Stimulated activated CD8-positive, alpha-beta memory T cell treated with anti-CD3 and anti-CD28 coated beads, Interleukin-7, amount 100 ng/mL, for 1 hour (primary cell): ENCODE measurements at places on chromosomes 4 and X.

DNA sequence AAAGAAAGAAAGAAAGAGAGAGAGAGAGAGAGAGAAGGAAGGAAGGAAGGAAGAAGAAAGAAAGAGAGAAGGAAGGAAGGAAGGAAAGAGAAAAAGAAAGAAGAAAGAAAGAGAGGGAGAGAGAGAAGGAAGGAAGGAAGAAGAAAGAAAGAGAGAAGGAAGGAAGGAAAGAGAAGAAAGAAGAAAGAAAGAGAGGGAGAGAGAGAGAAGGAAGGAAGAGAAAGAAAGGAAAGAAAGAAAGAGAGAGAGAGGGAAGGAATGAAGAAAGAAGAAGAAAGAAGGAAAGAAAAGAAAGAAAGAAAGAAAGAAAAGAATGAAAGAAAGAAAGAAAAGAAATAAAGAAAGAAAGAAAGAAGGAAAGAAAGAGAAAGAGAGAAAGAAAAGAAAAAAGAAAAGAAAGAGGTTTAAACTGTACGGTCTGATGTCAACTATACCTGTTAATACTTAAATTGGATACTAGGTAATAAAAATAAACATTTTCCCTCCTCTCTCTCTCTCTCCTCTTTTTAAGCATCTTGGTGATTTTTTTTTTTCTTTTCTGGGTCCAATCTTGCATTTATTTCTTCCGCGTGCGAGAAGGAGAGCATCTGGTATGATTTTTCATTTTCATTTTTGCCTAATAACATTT, 93.8 kb downstream of the CRLF2 start:
- DNase-seq = no peak

- no peak for DNase-seq
Observed at GRCh38 chr4:62948108-62948507, 1461.1 kb downstream of the TECRL start.

GRCh38 chr4:3290476-3290875, 2.3 kb upstream of the RGS12 start:
- DNase-seq = no peak

GRCh38 chr4:37815591-37815990, 10.9 kb upstream of the PGM2 start:
- no peak for DNase-seq

DNA sequence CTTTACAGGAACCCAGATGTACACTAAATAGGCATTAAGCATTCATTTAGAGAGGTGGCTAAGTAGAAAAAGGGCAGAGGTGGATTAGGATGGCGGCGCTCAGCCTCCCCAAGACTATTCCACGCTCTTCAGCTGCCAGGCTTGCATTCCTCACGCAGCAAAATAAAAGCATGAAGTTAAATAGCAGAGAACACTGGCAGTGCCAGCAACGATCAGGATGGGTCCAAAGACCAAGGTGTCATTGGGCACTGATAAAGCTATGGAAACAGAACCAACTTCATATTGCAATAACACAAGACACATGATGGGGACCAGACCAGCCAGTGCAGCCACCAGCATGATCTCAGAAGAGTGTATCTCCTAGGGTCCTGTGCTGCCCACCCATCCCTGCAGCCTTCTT, 42.0 kb downstream of the TMEM156 start:
- no peak for DNase-seq

DNA sequence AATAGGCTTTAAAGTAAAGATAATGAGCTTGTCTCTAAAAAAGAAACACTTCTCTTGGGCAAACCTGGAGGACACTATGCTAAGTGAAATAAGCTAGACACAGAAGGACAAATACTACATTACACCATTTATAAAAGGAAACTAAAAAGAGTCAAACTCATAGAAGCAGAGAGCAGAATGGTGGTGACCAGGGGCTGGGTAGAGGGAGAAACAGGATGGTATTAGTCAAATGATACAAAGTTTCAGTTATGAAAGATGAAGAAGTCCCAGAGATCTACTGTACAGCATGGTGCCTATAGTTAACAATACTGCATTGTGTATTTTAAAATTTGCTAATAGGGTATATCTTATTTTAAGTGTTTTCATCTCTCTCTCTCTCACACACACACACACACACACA, 28.5 kb downstream of the ACSL4 start:
- DNase-seq = no peak

DNA sequence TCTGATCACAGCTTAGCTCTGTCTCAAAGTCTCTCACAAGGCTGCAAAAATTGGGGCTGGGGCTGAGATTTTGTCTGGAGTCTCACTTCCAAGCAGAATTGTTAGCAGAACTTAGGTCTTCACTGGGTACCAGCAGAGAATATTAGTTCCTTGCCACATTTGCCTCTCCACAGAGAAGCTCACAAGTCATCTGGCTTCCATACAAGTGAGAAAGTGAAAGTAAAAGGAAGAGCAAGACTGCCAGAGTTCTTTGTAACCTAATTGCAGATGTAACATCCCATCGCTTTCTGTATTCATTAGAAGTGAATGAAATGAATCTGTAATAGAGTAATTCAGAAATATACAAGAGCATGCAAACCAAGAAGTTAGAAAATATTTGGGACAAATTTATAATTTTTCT, 624.1 kb upstream of the GNPDA2 start:
- DNase-seq = no peak

DNA sequence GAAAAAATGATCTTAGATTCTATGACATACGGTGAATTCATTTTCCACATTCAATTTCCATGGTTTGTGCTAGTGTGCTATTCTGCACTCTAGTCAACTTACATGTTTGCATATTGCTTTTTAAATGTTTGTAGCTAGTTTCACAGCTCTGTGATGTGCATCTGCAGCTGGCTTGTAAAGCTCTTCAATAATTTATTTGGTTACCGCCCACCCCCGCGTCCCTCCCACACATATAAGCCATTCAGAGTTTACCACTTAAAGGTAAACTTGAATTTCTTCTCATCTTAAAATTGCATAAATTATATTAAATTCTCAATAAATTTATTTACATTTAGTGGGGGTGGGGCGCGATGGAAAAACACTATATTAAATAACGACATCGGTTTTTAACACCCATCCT, 291 bp upstream of the NBDY start:
- no peak for DNase-seq

GRCh38 chr4:2968381-2968780, 5.0 kb downstream of the GRK4 start:
- no peak for DNase-seq

DNA sequence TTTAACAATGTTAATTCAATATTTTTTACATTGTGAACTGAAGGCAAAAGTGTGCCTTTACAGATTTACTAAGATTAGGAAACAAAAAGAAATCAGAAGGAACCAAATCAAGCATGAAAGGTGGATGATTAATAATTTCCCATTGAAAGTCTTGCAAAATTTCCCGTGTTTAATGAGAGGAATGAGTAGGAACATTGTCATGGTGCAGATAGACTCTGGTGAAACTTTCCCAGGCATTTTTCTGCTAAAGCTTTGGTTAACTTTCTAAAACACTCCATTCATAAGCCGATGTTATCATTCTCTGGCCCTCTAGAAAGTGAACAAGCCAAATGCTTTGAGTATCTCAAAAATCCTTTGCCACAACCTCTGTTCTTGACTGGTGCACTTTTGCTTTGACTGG, 1522.8 kb upstream of the PABPC4L start:
- DNase-seq = no peak

DNA sequence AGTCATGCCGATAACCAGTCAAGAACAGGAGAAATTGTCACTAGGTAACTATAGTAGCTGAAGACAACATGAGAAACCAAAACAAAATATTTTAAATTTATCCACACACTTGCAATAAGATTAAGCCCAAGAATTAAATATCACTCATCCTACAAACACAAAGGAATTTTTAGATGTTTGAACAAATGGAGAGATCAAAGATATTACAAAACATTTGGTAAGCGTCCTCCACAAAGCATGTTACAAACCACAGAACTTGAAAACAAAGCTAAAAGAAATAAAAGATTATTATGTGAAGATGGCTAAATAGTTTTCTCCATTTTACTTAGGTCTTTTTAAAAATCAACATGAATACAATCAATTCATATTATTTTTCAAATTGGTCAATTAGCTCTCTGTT, 631.9 kb upstream of the INTU start:
- DNase-seq = no peak

- DNase-seq = no peak
Observed at GRCh38 chrX:34584781-34585180, 72.3 kb downstream of the TMEM47 start.

DNA sequence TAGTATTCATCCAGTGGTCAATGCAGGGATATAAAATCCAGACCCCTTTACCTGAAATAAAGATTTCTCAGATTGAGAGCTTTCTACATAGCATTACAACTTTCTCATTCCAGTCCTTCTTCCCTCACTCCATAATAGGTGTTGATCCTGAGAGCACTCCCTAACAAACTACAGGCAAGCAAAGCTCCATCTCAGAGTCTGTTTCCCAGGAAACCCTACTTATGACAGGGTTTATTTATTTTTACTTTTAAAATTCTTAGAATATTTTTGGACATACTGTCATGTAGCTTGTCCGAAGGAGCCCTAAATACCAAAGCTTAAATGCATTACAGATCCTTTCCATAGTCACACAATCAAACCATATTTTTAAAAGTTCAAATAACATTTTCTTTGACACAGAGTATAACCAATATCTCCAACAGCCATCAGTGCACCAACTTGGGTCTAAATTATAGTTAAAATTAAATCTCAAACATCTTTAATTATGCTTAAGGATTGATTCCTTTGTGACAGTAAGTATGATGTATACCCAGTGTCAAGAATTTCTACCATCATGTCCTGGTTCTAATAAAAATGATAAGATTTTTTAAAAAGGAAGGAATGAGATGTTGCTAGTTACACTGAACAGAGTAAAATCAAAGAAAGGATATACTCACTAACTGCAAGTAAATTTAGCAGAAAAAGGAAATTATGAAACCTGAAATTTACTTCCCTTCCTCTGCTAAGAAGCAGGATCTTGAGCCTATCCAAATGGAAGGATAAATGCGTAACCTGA, 580.4 kb upstream of the ADGRL3 start:
- no peak for DNase-seq

GRCh38 chrX:106780664-106781377, 21.7 kb upstream of the TBC1D8B start:
- no peak for DNase-seq

GRCh38 chr4:24172406-24172805, 282.6 kb upstream of the PPARGC1A start:
- no peak for DNase-seq

- DNase-seq = peak; percentile 49
Observed at GRCh38 chr4:3302173-3302785, 9.5 kb downstream of the RGS12 start.

DNA sequence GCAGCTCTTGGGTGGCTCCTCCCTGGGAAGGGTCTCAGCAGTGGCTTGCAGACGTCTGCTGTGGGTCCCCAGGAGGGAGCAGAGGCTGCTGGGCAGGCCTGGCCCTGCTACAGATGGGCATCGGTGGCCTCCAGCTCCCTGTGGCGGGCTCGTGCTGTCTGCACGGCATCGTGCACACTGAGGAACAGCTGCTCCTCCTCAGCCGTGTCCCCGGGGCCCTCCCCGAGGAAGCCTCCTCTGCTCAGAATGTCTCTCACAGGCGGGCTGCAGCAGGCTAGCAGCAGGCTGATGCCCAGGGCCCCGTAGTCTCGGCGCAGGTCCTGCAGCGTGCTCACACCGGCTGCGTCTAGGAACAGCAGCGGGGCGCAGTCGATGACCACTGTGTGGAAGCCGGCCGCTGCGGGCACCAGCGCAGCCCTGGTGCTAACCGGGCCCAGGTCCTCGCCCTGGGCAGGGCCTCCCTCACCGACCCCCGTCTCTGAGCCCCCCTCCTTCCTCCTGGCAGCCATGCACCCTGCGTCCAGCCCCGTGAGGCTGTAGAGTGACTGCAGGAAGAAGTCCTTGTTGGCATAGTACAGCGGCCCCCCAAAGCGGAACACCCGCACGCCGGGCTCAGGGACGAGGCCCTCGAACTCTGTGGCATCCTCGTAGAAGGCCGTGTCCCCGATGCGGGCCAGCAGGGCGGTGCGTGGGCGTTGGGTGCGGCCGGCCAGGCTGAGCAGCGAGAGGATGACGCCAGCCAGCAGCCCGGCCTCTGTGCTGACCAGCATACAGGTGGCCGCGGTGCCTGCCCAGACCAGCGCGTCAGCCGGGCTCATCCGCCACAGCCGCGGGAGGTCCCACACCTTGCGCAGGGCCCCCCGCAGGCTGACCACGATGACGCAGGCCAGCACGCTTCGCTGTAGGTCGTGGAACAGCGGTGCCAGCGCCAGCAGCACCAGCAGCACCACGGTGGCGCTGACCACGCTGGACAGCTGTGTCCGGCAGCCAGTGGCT, 2.2 kb downstream of the IDUA start:
- DNase-seq = no peak

DNA sequence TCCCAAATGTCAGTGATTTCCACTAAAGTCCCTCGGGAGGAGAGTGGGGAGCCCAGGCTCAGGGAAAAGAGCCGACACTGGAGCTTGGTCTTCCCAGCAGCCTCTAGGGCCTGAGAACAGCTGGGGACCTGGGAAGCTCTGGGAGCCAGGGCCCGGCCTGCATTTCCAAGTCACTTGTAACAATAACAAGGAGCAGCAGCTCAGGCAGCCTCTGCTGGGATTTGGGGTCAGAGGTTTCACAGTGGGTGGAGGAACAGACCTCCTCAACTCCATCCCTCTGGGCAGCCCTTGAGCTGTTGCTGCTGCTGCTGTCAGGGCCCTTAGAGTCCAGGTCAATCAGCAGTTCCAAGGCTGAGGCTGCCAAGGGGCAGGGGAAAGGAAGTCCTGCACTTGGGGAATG, 11.1 kb downstream of the STARD8 start:
- no peak for DNase-seq

DNA sequence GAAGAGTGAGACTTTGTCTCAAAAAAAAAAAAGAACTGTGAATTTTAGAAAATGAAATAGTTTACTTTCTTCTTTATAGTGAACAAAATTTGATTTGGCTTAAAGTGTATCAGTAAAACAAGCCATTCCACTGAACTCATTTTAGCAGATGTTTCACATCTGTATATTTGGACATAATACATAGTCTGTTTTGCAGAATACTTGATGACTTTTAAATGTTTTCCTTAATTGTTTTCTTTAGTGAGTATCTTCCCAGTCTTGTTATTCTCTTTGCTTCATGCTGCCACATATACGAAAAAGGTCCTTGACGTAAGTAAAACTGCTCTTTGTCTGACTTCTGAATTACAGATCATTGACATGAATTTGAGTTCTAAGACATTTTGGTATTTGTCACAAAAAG, 8.3 kb downstream of the TMEM33 start:
- DNase-seq = no peak

GRCh38 chr4:145533001-145533400, 51.3 kb downstream of the SMAD1 start:
- DNase-seq = no peak

- no peak for DNase-seq
Observed at GRCh38 chr4:154230723-154231122, 260.9 kb downstream of the DCHS2 start.

- DNase-seq = no peak
Observed at GRCh38 chr4:88359558-88359957, 19.1 kb upstream of the HERC6 start.

GRCh38 chrX:94414746-94415145, 740.7 kb downstream of the FAM133A start:
- no peak for DNase-seq

GRCh38 chrX:115958687-115959359, 211.7 kb upstream of the AGTR2 start:
- no peak for DNase-seq

- DNase-seq = no peak
Observed at GRCh38 chr4:48324281-48324680, 17.0 kb upstream of the SLAIN2 start.

- DNase-seq = no peak
Observed at GRCh38 chrX:44898411-44899221, 25.6 kb downstream of the KDM6A start.

- DNase-seq = peak; percentile 47
Observed at GRCh38 chr4:145179281-145179860, 1.0 kb downstream of the OTUD4 start.
